Activated CD4-positive, CD25-positive, alpha-beta regulatory T cell treated with anti-CD3 and anti-CD28 coated beads, Interleukin-2, amount 50 U/mL, for 24 hours (primary cell): ENCODE measurements at places on chromosomes 6 and 20.
A peak's percentile ranks its signal among the peaks of the same experiment; 100 is the strongest.

DNA sequence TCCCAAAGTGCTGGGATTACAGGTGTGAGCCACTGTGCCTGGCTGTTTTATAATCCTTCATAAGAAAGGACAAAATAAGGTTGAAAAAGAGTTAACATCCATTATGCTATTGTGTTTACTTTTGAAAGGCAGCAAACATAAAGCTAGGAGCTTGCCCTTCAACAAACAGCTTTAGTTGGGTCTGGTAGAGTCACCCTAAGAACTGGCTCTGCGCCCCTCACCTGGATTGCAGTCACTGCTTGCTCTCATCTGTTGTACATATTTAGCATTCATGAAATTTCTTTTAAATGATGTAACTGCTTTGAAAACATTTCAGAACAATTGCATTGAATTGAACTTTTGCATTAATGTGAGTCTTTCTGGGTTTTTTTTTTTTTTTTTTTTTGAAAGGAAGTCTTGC is 38.9 kb downstream of the JARID2 start:
- ATAC-seq, result no peak

DNA sequence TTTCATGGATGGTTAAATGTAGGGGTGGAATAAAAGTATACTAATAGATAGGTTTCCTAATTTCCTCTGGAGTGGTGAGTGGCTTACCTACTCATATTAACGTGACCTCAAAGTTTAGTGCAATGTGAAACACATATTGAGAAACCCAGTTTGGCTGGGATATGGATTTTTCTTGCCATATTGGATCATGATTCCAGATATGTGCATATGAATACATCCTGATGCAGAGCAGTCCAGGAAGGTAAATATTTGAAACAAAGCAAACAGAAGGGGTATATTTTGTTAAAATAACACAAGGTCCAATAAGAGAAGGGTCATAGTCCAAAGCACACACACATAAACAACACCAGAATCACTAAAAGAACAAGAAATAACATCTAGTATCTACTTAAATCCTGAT is 608.1 kb downstream of the PKHD1 start:
- ATAC-seq, result no peak

DNA sequence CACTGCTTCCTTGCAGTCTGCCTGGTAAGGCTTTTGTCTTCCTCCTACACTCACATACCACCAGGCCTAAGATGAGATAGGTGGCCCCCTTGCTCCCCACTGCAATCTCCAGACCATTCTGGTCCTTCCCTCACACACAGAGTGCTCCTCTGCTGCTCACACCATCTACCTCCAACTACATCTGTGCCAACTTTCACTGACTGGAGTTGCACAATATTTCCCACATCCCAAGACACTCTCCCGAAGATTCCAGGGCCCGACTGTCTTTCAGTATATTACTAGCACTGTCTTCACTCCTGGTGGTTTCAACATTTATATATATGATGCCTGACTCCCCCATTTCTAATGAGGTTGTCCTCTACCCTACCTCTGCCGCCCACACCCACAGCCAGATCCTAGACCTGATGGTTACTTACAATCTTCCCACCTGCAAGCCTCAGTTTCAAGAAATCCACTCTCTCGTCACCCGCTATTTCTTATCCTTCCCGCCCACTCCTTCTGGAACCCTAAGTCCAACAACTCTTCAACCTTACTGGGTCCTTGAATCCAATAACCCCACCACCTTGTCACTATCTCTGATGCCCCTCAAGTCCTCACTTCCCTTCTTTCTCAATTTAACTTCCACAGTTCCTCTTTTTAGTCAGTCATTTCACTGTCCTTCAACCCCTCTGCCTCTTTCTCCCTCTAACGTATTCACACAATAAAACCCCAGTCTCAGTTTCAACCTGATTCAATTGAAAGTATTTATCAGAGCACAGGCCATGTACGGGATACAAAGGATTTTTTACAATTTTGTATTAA is 21.6 kb downstream of the RALGAPA2 start:
- ATAC-seq, result no peak

DNA sequence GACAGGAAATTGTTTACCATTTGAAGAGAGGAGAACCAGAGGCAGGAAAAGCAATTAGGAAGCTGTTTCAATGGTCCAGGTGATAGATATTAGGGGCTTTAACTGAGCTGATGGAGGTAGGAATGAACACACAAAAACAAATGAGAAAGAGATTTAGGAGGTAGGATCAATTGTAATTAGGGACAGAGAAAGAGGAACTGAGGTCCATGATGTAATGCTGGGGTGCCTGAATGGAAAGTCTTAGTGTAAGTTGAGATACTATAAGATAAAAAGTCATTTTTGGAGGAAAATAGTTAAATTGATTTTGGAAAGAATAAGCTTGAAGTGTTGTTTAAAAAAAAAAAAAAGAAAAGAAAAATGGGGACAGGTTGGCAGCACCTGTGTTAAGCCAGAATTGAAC is 58.5 kb upstream of the B3GAT2 start:
- no peak for ATAC-seq

DNA sequence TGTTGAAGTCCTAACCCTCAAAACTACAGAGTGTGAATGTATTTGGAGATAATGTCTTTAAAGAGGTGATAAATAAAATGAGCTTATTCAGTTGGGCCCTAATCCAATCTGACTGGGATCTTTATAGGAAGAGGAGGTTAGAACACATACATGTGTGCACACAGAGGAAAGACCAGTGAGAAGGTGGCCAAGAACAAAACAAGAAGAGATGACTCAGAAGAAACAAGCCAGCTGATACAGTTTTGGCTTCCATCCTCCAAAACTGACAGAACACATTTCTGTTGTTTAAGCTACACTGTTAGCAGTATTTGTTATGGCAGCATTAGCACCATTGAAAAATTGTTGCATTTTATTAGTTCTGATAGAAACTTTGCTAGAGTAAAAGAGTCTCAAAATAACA is 609.3 kb upstream of the IMPG1 start:
- no peak for ATAC-seq

GRCh38 chr20:20772497-20773085 is 60.1 kb upstream of the RALGAPA2 start:
- ATAC-seq, result no peak

DNA sequence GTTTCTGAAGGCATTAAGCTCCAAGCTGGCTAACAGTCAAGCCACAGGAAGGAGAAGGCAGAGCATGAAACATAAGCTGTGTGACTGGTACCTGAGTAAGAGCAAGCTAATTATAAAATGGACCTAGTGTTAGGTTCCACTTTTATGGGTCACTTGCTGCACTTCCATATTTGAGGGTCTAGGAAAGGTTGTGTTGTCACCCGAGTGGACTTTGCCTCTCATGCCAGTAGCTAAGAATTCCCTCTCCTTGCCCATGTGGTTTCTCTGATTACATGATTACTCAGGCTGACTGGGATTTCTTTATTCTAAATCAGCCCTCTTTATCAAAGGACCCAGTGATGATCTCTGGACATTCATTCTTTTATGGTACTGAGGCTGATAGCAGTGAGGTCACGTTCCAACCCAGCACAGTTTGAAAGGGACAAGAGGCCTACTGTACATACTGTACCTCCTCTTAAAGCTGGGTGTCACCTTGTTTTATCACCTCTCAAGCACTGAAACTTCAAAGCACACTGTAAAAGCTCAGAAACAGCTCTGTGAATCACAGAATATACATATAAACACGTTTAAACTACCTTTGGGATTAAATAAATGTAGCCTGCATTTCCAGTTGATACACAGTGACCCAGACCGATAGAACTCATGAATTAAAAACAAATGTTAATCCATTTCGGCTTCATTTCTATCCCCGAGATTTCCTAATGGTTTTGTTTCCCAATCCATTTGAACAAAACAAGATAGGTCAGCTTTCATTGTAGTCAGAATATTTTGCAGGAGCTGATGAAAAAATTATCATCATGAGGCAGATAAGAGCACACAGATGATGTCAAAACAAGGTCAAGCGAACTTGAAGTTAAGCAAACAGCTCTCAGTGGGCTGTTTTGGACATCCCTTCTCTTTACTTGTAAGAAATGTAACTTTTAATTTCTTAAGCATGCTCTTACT is 96.5 kb downstream of the ALDH8A1 start:
- ATAC-seq, result no peak

- ATAC-seq, result no peak
These were observed 732 bp downstream of the CYP24A1 start for GRCh38 chr20:54172856-54173652.

DNA sequence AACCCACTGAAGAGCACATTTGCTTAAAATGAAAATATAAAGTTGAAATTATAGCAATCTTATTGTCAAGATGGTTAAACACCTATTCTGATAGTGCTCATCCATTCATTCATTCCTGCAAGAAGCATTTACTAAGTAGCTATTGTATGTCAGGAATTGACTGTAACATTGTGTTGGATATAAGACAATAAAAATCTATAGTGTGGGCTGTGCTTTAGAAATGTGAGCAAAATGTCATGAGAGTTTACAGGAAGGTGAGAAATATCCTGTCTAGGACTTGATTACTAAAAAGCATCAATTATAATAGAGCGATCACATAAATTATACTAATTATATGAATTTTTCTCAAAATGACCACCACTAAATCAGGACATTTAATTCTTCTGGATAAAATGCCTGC is 123.0 kb downstream of the HAO1 start:
- ATAC-seq, result no peak

DNA sequence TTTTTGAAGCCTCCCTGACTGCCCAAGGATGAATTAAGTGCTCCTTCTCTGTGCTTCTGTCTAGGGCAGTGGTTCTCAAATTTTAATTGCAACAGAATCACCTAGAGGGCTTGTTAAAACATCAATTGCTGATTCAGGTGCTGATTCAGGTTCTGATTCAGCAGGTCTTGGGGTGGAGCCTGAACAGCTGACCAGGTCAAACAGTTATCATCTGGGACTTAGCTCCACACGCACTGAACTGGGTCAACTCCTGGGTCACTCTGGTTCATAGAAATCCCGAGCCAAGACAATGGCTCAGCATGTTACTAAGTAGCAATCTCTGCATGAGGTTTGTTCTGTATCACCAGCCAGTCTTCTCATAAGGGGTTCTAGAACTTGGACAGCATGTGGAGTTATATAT is 192.3 kb downstream of the GJA1 start:
- no peak for ATAC-seq

GRCh38 chr6:117956386-117956785 is 49.3 kb downstream of the SLC35F1 start:
- ATAC-seq, result no peak

- no peak for ATAC-seq
These were observed 56.6 kb downstream of the SYTL3 start for GRCh38 chr6:158706369-158706982.

GRCh38 chr6:36863670-36864540 is 10.7 kb downstream of the PPIL1 start:
- no peak for ATAC-seq

GRCh38 chr6:125117818-125118217 is 35.8 kb upstream of the TPD52L1 start:
- ATAC-seq, result no peak

DNA sequence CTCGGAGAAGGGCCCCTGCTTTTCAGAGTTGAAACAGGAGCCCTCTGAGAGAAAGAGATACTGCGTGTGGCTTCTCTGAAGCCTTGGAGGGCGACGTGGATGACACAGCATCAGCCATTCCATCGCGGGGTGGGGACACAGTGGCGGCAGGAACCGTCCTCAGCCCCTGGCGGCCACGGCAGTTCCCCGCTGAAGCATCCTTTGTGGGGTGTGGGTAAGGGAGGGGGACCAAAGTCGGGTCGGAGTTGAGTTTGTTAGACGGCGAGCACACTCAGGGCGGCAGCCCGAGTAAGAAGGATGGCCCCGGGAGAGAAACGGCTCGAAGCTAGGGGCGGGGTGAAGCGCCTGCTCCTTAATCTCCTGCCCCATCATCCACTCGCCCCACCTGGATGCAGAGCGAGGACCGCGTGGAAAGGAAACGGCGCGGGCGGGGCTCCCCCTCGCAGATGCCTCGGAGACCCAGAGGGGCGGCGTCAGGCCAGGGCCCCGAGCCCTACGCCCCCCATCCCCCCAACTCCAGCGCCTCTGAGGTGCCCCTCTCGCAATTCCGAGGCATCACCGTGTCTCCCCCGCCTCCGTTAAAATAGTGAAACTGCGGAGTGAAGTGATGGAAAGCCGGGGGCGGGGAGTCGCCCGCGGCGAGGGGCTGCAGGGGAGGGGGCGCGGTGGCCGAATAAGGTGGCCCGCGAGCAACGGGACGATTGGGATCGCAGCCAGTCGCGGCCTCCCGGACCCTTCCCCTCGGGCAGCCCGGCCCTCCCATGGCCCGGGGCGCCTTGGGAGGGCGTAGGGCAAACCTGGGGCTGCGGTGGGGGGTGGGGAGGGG is 796 bp upstream of the RREB1 start:
- peak; percentile 57 for ATAC-seq

DNA sequence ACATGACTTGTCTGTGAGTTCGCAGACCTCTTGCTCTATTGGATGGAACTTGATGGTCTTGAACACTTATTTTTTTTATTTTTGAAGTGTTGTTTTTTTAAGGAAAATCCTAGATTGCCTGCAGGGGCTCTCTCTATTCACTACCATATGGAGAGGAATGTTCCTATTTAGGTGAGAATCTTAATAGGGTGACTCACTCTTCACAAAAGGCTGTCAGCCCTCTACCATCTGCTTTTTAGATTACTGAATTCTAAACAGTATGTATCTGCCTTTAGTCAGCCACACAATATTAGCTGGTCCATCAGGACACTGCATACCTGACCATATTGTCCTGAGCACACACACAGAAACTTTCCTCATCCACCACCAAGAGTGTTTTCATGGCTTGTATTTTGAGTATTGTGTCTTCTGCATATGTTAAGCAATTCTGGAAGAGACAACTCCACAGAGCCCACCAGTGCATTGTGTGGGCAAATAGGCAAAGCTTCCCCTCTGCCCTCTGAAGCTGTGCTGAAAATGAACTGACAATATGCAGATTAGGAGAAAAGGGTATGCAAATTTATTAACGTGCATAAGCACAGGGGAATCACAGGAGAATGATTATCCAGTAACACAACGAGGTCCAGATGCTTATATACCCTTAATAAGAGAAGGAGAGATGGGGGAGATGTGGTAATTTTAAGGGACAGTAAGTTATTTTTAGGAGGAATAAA is 6.6 kb upstream of the BTBD9 start:
- ATAC-seq, result no peak

DNA sequence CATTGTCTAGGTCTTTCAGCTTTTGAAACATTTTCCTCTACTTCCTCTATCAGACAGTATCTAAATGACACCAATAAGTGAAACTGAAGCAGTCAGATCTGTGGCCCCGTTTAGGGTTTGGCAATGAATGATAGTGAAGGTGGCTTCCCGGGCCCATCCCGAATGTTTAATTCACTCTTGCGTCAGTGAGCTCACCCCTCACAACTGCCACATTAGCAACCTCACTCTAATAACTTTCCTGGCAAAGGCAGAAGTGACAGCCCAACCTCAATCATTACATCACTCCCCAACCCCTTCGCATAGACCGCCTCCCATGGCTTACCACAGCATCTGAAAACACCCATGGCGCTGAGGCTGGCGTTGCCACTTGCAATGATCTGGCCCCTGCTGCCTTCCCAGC is 92.4 kb upstream of the CD83 start:
- ATAC-seq, result peak; percentile 35

DNA sequence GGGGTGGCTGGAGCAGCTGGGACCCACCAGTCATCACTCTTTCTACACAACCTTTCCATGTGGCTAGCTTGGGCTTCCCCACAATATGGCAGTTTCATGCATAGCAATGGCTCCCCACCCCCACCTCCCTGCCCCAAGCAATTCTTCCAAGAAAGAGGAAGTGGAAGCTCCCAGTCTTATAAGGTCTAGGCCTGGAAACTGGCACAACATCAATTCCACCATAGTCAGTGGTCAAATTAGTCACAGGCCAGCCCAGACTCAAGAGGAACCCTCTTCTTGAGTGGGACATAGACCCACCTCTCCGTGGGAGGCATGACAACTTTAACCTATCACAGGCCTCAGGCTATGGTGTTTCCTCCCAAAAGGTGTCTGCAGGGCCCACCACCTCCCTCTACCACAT is 17.7 kb downstream of the TGM6 start:
- no peak for ATAC-seq

GRCh38 chr6:104227508-104227907 is 632.2 kb downstream of the HACE1 start:
- ATAC-seq, result no peak
